Cardiac atrium fibroblast (primary cell): ENCODE measurements at places on chromosomes 3 and 15. TPM values are rescaled to one million over a fixed set of nuclear protein-coding genes. Genes with fewer than 3 reads are reported as not detected.

DUOX2 gene
- total RNA-seq: not detected in 2 replicates

ROBO2 gene
- under 0.01 and 0.32 TPM in 2 replicates for total RNA-seq

ZNF502 gene
- 3.6 and 5.4 TPM in 2 replicates for total RNA-seq

ESYT3 gene
- under 0.01 and 0.16 TPM in 2 replicates for total RNA-seq
